Inflammatory macrophage (primary cell): ENCODE measurements at places on chromosomes 5 and 9.

- no peak for DNase-seq
Measured at GRCh38 chr9:104090578-104090977, 3.5 kb upstream of the SMC2 start.

DNA sequence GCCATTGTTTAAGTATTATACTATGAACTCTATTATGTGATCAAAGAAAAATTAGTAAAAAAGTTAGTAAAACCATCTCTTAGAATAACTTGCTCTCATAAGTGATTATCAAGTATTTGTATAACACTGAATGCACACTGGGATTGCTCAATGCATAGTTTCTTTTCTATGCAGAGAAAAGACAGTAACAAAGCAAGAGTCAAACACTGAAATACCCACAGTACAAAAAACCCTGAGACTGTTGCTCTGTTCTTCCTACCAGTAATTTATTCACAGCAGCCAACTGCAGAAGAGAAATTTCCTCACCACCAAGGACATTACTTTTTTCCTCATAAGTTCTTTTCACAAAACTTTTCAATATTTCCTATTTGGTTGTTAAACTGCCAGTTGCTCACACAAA, 634.4 kb downstream of the DTWD2 start:
- no peak for DNase-seq

- no peak for DNase-seq
Measured at GRCh38 chr5:159057996-159058395, 41.7 kb downstream of the EBF1 start.

- no peak for DNase-seq
Measured at GRCh38 chr5:10649666-10650380, 86.0 kb downstream of the ANKRD33B start.

DNA sequence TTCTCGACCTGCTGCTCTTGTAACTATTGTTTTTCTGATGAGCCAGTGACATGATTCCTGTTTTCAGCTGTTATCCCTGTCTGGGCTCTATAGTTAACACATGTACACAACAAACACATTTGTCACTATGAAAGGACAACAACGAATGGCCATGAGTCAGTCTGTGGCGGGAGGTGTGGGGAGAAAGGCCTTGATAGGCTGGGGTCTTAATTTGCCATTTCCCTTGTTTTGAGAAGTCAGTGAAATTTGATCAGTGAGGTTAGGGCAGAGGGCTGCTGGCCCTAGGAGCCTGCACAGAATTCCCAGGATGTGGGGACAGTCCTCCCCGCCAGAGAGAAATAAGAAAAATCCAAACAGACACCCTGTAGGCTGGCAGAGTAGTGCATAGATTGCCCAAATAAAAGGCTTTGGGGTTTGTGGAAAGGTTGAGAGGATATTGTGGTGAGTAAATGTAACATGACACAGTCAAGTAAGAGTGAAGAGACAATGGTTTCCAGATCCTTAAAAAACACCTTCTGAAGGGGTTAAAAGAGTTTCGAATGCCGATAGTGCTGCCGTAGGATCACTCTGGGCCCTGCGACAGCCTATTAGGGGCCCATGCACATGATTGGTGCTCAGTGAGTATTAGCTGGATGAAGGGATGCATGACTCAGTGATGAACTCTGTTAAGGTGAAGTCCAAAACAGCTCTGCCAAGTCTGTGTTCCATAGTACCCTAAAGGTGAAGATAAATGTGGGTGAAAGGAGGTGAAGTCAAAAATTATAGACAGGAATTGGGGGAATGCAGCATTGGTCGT, 110.9 kb upstream of the PRRC1 start:
- DNase-seq: no peak

DNA sequence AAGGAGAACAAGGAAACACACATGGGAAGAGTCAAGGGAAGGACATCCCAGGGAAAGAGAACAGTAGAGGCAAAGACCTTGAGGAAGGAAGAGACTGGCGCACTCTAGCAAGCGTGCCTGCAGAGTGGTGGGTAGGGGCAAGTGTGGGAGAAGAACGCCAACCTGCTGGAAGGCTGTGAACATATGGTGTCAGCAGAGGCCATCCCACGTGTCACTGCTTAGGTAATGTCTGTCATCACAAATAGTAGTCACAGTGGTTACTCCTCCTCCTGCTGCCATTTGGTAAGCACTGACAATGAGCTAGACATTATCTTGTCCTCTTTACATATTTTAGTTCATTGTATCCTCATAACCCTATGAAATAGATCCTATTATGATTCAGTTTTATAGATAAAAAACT, 206.4 kb upstream of the TRIM32 start:
- DNase-seq: no peak

- no peak for DNase-seq
Measured at GRCh38 chr5:164237486-164237885, 732.1 kb downstream of the MAT2B start.

DNA sequence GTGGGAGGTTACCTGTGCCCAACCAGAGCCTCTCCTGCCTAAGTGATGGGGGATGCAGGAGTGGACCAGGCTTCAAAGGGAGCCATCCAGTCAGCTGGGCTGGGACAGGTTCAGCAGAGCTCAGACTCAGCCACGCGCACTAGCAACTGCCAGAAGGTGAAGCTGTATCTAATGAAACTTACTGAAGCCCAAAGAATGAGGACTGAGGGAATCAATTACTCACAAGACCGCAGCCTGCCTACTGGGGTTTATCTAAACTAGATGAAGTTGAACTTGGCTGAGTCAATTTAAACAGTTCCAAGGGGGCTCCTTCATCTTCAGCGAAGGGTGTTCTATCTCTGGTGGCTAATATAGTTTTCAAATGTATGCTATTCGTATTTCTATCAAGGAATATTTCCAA, 11.4 kb downstream of the HAND1 start:
- DNase-seq: no peak

DNA sequence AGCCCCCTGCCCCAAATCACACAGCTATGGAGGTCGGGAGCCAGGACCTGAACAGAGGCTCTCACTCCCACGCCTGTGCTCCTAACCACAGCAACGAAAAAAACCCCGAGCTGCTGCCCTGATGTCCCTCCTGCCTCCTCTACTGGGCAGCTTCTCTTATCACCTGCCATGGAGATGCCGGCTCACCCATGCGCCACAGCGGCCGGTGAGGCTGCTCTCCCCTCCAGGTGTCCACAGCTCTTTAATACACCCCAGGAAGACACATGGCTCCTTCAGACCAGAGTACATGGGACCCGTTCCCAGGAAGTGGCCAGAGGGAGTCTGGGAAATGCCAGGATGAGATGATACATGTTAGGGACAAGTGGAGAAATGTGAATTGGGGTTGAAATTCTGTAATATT, 110.9 kb downstream of the COL23A1 start:
- no peak for DNase-seq

DNA sequence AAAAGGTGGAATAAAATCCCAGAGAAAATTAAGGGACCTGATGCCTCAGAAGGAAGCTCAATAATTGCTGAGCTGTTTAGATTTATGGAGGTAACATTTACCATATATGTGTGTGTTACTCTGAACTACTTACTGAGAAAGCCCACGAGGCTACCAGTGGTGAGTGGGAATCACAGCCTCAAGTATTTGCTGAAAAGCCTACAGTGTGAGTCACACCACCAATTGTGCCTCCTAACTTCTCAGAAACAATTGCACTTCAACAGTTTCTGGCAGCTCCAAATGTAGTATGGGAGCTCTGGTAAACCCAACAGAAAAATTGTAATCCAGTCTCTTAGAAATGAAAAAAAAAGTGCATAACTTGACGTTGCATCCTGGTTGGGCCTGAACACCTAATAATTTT, 551.6 kb downstream of the PRDM9 start:
- DNase-seq: no peak

DNA sequence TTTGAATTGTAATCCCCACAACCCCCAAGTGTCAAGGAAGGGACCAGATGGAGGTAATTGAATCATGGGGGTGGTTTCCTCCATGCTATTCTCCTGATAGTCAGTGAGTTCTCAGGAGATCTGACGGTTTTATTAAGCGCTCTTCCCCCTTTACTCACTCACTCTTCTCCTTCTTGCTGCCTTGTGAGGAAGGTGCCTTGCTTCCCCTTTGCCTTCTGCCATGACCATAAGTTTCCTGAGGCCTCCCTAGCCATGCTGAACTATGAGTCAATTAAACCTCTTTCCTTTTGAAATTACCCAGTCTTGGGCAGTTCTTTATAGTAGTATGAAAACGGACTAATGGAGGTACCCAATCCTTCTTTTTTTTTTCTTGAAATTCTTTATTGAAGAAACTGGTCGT, 2.2 kb upstream of the CEP120 start:
- DNase-seq: peak; percentile 50

- no peak for DNase-seq
Measured at GRCh38 chr5:100771181-100771580, 131.9 kb downstream of the ST8SIA4 start.

DNA sequence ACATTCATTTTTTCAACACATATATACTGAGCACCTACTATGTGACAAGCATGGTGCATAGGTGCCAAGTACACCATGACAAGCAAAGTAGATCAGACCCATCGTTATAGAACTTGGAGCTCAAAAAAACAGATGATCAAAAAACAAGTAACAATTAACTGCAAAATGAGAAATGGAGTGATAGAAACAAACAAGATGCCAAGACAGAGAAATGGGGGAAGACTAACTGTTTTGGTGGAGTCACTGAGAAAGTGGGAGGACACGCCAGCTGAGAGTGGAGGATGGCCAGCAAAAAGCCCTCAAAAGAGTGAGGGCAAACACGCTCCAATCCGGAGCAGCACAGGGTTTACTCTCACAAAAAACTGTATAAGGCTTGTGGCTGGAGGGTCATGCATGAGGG, 50.6 kb downstream of the TTC39B start:
- no peak for DNase-seq

GRCh38 chr5:149442563-149443182, 63.6 kb upstream of the IL17B start:
- DNase-seq: peak; percentile 70

DNA sequence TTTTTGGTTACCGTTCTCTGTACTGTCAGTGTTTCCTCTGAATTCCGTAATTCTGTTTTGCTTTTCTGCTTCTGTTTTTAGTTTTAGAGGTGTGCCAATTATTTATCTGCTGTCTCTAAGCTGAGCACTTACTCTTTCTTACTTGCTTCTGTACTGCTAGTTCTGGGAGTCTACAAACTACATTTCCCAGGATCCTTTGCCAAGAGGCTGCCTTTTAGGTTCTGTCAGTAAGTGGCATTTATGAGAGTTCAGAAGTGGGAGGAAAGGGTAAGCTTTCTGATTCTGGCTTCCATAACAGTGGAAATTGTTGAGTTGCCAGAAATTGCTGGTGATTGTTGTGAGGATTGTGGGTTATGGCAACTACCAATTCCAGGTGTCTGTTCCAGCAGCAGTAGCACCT, 102.4 kb downstream of the OSTF1 start:
- DNase-seq: no peak

- no peak for DNase-seq
Measured at GRCh38 chr9:97039514-97039860, 545 bp upstream of the CTSV start.

GRCh38 chr9:89427621-89428221, 70.2 kb downstream of the SEMA4D start:
- peak; percentile 43 for DNase-seq

- DNase-seq: no peak
Measured at GRCh38 chr5:167699432-167699831, 592.0 kb upstream of the WWC1 start.

- DNase-seq: no peak
Measured at GRCh38 chr5:178422400-178422775, 167.8 kb downstream of the COL23A1 start.

GRCh38 chr9:7799944-7800285, 337 bp upstream of the DMAC1 start:
- DNase-seq: no peak

GRCh38 chr5:77186652-77187370, 23.7 kb upstream of the PDE8B start:
- no peak for DNase-seq

DNA sequence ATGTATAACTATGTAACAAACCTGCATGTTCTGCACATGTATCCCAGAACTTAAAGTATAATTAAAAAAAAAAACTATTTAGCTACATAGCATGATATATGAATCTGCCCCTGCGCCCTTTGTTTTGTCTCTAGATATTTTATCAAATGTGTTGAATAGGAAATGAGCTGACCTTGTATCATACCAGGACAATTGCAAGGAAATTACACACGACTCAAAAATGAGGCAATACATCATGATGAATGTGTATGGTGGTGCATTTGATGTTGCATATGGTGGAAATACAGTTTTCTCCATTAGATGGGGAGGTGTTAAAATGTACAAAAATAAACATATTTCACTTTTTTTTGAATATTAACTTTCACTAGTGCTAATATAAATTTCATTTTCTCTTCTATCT, 28.6 kb upstream of the CEP78 start:
- no peak for DNase-seq

DNA sequence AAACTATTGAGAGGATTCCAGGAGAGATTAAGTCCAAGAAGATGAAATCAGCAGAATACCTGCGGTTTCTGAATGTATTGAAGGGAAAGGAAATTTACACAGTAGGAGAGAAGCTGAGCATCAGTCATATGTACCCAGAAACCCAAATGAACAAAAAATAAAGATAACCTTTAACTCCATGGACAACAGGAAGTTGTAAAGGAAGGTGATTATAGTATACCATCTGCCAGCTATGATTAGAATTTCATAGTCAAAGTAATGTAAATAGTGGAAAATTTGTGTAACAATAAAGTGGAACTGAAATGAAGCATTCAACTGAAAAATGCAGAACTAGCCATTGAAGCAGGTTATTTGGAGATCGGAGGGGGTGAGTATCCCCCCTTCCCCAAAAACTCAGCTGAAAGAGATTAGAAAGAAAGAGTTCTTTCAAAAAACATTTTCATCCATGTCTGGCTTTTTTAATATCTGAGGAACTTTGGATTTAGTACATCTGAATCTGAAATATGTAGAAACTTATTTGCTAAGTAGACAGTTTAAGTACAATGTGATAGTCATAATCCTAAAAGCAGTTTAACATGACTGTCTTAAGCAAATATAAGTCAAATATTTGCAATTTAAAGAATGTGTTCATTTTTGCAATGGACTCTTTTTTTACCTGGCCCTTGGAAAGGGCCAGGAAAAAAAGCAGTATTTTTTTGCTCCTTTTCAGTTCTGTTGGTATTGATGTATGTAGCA, 58.4 kb downstream of the APC start:
- peak; percentile 5 for DNase-seq

GRCh38 chr5:81080809-81081460, 120.8 kb downstream of the RASGRF2 start:
- DNase-seq: no peak
